ENCODE measurements at places on chromosomes 16 and 17.

GRCh38 chr17:39665642-39666224, 584 bp downstream of the TCAP start:
- DNase-seq, result no peak

GRCh38 chr16:52203096-52203495, 343.8 kb downstream of the TOX3 start:
- DNase-seq, result no peak

- DNase-seq, result no peak
Measured at GRCh38 chr17:67520916-67521774, 144.1 kb downstream of the PITPNC1 start.

GRCh38 chr17:8649157-8650118, 18.9 kb upstream of the MYH10 start:
- no peak for DNase-seq

- no peak for DNase-seq
Measured at GRCh38 chr16:81987706-81988105, 23.6 kb downstream of the SDR42E1 start.

DNA sequence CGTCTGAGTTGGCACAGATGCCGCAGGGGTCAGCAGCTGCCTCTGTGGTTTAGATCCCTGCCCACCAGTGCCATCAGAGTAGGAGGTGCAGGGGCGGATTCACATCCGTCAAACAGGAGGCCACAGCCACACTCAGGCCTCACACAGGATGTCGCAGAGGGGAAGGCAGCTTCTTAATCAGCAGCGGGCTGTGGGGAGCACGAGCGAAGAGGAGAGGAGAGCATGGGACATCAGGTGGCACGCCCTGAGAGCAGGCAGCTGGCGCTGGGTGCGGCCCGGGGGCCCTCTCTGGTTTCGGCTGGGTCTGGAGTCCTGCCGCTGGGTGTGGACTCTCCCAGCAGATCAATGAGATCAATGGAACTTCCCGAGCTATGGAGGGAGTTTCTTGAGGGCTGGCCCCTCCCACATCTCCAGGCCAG, 9.6 kb downstream of the LLGL2 start:
- peak; percentile 62 for DNase-seq

DNA sequence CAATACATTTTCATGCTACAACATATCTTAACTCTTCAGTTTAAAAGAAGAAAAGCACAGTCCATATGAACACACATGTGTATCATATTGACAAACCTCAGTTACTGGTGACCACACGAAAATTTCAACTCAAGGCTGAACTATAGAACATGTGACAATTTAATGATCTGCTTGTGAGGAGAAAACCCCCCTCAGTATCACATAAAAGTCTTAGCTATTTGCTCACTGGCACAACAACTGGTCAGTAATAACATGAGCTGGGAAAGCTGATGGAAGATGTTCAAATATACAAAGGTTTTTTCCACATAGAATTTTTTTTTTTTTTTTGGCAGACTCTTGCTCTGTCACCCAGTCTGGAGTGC, 19.5 kb downstream of the ZNF652 start:
- no peak for DNase-seq

DNA sequence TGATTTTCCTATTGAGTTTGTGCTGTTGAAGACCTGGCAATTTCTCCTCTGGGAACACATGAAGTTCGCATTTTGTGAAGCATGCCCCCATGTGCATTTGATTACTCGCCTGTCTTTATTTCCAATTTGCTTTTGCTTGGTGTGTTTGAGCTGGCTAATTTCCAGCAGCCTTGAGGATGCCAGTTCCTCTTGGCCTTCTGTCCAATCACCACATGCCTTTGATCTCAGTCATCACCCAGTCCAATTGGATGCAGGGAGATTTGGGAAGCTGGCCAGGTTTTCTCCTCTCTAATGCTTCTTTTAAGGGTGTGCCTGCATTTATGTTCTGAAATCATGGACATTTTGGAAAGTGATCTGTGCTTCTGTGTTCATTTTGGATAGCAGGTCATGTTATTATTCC, 3.8 kb upstream of the TMEM100 start:
- no peak for DNase-seq

DNA sequence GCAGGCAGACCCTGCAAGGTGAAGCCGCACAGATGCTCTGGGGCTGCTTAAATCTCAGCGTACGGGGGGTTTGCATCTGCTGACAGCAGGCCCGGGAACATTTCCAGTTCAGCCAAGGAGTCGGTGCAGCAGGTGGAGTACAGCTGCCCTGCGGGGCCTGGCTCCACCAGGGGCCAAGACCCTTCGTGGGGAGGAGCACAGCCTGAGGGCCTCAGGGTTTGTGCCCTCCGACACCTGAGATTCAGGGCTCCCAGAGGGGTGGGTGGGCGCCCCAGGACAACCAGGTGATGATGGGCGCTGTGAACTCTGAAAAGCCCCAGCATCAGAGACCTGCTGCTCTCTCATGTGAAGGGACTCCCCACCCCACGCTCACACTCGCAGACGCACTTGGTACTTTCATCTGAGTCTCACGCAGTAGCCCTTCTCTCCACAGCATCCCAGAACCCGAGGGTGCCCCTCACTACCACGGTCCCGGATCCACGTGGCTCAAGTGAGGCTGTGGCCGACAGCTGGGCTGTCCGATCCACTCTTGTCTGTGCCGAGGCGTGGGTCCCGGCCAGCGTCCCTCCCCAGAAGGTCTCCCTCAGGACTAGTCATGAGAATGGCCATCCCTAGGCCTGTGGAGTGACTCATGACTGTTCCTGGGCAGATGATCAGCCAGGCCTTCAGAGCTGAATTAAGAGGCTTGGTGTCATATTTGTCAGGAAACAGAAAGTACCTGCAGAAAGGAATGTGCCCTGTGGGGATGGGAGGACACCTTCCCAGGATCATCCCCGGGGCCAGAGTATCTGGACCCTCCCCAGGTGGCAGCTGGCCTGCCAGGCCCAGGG, 29.6 kb downstream of the ACSF3 start:
- DNase-seq, result no peak

DNA sequence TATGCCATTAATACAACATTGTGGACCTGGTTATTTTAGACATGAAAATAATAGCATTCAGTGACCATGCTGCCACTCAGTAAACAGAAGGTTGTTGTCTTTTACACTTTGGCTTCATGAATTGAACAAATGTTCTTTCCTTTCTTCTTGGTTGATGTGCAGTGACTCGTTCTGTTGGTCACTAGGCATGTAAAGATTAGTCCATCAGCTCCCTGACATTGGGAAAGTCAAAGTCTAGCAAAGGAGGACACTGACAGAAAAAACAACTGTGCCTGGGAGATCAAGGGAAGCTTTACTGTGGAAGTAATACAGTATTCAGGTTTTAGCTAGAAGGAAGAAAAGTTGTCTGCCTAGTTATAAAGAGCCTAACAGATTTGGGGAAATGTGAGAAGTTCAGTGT, 6.9 kb downstream of the KCNJ16 start:
- DNase-seq, result no peak
